Endothelial cell of umbilical vein (primary cell): ENCODE measurements at places on chromosomes 6 and 20.

DNA sequence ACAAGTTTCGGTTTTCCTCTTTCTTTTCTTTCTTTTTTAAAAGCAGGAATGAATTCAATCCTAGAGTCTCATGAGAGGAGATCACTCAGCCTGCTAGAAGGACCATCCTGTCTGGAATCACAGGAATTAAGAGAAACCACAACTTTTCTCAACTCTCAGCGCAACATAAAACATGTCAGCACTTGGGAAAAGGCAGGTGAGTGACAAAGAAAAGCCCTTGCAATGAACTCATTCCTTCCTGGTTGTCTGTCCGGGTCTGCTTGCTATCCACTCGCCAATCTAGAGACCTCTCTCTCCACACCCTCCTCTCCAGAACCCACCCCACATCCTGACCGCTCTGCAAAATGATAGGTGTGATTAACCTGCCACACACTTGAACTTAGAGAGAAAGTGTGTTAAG lies 253.8 kb downstream of the LY86 start:
- DNase-seq, result no peak

DNA sequence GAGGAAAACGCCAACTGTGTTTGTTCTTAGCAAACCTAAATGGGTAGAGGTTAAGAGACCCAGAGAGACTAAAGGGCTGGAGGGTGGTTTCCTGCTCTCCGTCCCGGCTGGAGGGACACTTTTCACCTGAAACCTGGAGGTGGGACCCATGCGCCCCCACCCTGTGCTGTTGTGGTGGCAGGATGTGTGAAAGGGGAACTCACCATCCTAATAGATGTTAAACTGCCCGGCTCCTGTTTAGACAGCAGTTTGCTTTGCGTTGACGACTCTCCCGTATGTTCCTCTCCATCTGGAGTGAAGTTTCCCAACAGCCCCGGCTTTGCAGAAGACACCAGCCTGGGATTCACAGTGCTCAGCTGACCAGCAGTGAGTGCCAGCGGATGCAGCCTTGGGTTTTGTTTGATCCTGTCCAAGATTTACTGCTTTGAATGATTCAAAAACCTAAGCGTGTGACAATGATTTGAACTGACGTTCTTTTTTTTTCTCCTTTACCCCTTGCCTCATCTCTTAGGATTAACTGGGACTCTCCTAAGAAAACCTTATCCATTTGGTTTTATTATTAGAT lies 66.0 kb downstream of the CDH4 start:
- no peak for DNase-seq

DNA sequence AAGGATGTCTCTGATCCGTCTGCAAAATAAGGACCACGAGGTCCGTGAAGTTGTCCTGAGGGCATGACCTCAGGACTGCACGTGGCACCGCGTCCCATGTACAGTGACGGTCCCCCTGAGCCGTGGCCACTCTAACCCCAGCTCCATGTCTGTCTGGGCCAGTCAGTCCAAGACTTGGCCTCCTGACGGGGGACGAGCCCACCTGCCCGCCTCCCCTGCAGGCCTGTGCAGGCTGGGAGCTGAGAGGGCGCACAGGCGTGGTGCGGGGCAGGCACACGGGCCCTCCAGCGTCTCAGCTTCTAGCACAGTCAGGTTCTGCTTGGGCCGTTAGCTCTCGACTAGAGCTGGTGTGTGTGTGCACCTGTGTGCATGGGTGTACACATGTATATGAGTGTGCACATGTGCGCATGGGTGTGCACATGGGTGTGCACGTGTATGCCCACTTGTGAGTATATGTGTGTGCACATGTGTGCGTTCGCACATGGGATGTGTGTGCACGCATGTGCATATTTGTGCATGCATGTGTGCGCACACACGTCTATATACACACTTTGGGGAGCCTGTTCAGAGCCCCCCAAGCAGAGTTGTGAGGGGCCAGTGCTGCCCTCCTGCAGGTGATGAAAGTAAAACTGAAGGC lies 307.0 kb downstream of the TAF4 start:
- DNase-seq, result no peak

GRCh38 chr6:28537065-28537464 lies 11.4 kb downstream of the GPX5 start:
- DNase-seq, result peak; percentile 24

DNA sequence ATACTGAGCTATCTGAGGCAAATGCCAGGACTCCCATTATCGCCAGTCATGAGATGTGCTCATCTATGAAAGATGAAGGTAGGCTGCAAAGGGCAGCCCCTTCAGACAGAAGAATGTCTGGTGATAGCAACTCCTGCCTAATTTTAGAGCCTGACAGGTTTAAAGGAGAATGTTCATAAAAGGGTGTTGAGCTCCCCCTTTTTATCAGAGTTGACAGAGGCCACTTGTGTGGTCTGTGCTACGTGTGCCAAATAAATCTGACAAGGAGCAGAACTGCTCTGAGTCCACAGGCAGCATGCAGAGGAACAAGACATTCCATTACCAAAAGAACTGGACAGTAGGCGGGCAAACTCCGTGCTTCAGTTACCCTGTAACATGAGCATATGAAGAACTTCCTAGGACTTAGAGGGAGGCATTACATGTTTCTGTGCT lies 101.8 kb downstream of the PREP start:
- DNase-seq, result no peak

DNA sequence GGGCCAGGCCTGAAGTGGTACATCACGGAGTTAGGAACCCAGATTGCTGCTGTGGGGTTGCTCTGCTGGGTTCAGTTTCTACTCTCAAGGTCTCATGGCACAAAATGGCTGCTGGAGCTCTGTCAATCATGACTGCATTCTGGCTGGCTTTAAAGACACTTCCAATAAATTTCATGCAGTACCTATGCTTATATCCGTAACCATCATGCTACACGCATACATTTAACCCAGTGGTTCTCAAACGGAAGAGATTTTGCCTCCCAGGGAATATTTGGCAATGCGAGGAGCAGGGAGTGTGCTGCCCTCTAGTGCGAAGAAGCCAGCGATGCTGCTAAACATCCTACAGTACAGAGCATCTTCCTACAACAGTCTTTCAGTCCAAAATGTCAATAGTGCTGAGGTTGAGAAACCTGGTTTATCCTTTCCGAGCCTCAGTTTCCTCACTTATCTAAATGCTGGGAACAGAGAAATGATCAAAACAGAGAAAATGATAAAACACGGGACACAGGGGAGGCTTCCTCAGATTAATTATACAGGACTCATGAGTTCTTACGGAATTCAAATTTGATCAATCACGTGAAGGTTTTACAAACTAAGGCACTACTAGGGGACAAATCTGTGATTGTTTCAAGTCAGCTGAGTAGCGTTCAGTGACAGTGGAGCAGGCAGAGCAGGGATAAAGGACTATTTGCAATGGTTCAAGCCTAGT lies 9.6 kb upstream of the SLC2A10 start:
- DNase-seq, result peak; percentile 30

- DNase-seq, result no peak
These were observed 10.5 kb downstream of the NKX2-2 start for GRCh38 chr20:21503345-21503744.

DNA sequence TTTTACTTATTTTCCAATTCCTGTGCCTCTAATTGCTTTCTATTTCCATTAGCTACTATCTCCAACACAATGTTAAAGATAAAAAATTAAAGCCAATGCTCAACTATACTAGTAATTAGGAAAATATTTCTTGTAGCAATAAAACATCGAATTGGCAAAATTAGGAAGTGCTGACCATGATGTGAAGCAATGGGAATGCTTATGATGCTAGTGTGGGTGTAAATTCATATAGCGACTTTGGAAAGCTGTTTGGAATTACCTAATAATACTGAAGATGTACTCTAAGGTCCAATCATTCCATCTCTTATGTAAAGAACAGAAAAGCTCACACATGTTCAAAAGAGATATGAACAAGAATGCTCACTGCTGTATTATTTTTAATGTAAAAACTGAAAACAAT lies 78.2 kb downstream of the UBE3D start:
- no peak for DNase-seq

DNA sequence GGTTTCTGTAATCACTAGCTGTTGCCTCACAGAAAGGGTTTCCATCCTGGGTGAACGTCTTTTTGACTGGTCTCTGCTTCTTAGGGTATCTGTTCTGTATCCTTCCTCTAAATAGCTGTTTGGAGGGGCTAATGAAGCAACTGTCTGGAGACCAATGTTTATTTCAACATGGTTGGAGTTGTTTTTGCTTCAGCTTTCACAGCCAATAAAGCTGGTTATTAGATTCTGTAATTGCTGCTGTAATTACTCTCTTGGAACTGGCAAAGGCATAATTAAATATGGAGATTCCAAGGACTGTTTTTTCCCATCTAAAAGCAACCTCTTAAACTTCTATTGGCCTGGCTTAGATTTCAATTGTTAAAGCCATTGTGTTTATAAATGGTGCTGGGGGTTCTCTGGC lies 31.9 kb downstream of the CHMP4B start:
- no peak for DNase-seq

GRCh38 chr6:16698162-16698533 lies 63.1 kb downstream of the ATXN1 start:
- no peak for DNase-seq

- no peak for DNase-seq
These were observed 83.3 kb downstream of the SMPDL3A start for GRCh38 chr6:122872311-122872710.

GRCh38 chr20:39880890-39881289 lies 808.1 kb downstream of the MAFB start:
- DNase-seq, result peak; percentile 5

DNA sequence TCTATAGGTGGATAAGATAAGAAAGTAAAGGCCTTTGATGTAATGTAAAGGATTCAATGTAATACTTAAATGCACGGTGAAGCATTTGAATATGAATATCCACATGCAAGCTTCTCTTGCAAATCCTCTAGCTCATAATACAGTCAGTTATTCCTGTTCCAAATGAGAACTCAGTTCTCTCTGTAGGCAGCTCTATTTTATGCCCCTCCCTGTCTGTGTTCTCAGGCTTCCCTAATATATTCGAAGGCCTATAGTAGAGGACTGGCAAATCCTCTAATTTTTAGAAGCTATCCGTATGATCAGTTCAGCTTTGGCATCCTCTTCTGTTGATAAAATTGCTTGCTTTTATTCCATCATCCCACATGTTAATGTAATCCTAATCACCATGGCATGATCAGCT lies 200.2 kb downstream of the UBE3D start:
- DNase-seq, result no peak

GRCh38 chr6:133855276-133855990 lies 33.5 kb upstream of the TCF21 start:
- DNase-seq, result no peak

GRCh38 chr20:34544109-34544796 lies 14.3 kb upstream of the MAP1LC3A start:
- no peak for DNase-seq

- no peak for DNase-seq
These were observed 86.5 kb downstream of the MRPL14 start for GRCh38 chr6:44040786-44041185.

GRCh38 chr20:47118641-47119040 lies 224.0 kb downstream of the EYA2 start:
- DNase-seq, result no peak

DNA sequence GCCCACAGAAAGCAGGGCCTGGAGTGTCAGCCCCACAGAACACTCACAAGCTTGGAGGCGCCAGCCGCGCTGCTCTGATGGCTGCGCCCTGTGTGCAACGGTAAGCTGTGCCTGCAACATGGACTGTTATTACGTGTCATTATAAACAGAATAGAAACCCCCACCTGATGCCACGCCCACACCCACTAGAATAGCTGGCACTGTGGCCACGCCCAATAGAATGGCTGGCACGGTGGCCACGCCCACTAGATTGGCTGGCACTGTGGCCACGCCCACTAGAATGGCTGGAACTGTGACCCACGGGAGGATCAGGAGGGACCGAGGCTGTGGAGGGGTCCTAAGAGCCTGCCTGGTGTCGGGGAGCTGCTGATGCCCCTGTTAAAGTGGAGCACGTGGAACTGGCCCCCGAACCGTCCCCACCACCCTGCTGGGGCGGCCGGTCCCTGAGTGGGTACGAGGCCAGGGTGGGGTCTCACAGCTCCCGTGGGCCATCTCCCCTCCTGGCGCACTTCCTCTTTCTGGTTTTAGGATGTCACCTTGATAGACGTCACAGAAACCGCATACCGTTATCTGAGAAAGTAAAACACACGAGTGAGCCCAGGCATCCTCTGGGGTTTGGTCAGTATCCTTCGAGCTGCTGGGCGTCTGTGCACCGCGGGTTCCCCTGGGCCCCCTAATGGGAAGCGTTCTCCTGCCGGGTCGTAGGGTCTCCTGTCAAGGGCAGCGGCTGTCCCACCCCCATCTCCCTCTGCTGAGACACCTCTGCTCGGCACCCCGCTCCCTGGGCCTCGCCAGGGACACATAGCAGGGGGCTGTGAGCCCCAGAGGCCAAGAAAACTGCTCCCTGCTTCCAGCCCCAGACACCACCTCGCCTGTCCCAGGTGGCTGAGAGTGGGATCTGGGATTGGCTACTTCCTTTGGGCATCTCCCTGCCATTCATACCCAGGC lies 25.4 kb downstream of the SLC17A9 start:
- DNase-seq, result no peak

- peak; percentile 47 for DNase-seq
These were observed 64.9 kb downstream of the DLL1 start for GRCh38 chr6:170225852-170226417.

- DNase-seq, result no peak
These were observed 92.5 kb downstream of the PSMB1 start for GRCh38 chr6:170460641-170461040.

- DNase-seq, result peak; percentile 29
These were observed 155.3 kb downstream of the DHX35 start for GRCh38 chr20:39117491-39117890.

DNA sequence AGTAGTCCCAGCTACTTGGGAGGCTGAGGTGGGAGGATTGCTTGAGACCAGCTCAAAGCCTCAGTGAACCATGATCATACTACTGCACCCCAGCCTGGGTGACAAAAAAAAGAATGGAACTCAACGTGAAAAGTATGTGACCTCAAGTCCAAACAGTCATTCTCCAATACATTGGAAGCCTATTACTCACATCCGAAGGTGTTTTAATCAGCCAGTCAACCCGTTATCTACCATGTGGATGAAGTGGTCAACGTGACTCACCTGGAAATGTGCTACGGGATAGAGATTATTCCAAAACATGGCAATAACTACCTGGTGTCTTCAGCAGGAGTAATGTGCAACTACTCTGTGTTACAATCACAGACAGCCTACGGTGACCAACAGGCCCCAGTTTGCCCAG lies 85.8 kb upstream of the TOP1 start:
- no peak for DNase-seq

DNA sequence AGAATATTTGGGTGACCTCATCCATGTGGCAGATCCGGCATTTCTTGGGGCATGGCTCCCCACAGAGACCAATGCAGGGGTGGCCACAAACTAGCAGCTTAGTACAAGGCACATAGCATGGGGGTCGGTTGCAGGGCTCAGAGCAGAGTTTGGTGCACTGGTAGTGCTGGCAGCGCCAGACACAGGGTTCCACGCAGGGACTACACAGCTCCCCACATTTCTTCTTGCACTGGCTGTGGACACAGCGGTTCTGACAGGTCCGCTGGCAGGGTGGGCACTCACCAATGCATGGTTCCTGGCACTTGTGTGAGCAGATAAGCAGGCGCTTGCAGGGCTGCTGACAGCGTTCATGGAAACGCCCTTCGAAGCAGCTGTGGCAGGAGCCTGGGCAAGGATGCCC lies 29.1 kb downstream of the DDX27 start:
- no peak for DNase-seq

- no peak for DNase-seq
These were observed 903.4 kb upstream of the FLRT3 start for GRCh38 chr20:15240801-15241200.
